D721Med (cell line): ENCODE measurements at places on chromosomes 13 and 19.

GRCh38 chr19:41591951-41592562, 16.1 kb downstream of the CEACAM21 start:
- no peak for DNase-seq

- DNase-seq = no peak
Measured at GRCh38 chr19:44734357-44734756, 14.2 kb upstream of the BCL3 start.

DNA sequence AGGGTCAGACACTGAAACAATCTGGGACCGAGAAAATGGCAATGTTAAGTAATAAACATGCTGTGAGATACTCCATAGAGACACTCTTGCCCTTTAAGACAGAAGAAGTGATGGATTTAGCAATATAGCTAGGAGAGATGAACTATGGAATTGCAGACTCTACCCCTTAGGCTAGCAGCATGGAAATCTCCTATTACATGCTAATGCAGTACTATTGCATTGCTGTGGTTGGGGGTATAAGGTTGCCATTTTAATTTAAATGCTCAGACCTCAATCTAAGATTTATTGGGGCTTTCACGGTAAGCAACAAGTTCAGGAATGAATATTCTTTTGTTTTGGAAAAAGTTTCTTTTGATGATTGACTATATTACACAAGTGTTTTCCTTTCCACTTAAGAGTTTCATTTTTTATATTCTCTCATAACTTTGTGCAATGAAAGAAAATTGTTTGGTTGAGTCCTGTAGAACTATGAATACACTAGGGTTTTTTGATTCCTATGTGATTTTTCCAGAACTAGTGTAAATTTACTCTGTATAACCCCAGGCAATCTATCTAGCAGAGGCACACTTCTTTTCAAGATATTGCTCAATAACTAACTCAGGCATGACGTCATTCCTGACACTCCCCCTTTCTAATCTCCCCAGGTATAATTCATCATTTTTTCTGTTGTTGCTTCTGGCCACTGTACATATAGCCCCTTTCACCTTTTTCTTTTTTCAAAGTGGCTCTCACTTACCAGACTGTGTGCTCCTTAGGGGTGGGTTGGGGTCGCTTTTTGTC, 394.7 kb upstream of the KLF12 start:
- DNase-seq = no peak

DNA sequence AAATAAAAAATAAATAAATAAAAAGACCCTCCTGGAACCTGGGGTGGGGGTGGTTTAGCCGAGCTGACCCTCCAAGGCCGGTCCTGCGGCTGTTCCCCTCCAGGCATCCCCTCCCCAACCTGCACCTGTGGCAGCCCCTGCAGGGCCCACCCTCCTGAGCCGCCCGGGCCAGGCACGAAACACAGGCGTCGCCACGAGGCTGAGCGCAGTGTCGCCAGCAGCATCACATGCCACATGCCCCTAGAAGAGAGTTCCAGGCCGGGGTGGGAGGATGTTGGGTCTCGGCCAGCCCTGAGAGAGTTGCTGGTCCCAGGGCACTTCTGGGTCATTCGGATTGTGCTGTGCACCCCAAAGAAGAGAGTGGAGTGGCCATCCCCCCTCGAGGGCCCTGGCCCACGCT, 82.0 kb downstream of the KDM4B start:
- no peak for DNase-seq

- DNase-seq = no peak
Measured at GRCh38 chr19:49333811-49334288, 1.4 kb upstream of the CD37 start.

- no peak for DNase-seq
Measured at GRCh38 chr13:75864718-75865117, 228.6 kb downstream of the LMO7 start.

- DNase-seq = no peak
Measured at GRCh38 chr13:84399320-84400085, 517.2 kb upstream of the SLITRK1 start.

GRCh38 chr19:56360841-56361240, 32.5 kb downstream of the ZNF582 start:
- DNase-seq = no peak

DNA sequence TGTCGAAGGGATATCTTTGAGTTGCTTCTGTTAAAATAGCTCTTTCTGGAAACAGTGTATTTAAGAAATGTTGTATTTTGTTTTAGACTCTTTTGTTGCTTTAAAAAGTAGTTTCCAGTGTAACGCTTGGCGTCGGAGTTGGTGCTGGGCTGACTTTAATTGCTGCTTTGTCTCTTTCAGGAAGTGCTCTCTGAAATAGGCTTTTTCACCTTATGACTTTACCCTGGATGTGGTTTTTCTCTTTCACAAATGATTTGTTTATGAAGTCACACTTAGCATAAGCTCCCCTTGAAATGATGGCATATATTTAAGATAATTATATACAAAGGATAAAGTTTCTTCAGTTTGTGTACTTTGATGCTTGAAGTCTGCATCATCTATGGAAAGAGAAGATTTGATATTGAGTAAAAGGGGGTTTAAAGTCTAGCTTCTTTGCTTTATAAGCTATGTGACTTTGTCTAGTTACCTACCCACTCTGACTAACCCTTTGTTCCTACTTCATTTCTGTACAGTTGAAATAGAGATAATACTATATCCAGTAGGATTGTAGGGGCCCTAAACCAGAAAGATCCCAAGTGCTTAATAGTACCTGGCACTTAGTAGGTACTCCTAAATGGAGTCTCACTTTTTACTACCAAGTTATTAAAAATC, at the start of gene GPR18:
GPR18 (minus strand) TSS at position 170 of the 651 bp plus-strand sequence. CDS start 2,507 bp downstream, outside the sequence.
- DNase-seq = no peak

GRCh38 chr19:7456964-7457541, 31.8 kb downstream of the PEX11G start:
- DNase-seq = no peak

DNA sequence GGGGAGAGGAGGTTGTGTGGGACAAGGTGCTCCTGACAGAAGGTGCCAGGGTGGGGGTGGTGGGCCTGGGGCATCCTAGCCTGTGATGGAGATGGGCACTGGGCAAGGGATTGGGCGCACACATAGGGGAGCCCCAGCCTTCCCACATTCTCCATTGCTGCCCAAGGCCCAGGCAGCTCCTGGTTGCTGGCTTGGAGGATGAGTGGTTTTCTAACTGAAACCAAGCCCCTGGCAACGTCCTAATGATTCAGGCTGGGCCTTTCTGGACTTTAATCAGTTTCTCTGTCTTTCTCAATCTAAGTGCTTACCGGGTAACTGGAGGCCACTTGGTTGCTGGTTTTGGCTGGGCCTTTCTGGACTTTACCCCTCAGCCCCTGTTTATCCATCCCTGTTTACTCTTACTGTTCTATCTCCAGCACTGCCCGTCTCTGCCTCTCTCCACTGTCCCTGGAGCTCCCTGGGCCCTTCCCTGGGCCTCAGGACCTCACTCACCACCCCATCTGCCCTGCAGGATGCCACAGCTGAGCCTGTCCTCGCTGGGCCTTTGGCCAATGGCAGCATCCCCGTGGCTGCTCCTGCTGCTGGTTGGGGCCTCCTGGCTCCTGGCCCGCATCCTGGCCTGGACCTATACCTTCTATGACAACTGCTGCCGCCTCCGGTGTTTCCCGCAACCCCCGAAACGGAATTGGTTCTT, 354 bp downstream of the CYP4F3 start:
- DNase-seq = no peak

DNA sequence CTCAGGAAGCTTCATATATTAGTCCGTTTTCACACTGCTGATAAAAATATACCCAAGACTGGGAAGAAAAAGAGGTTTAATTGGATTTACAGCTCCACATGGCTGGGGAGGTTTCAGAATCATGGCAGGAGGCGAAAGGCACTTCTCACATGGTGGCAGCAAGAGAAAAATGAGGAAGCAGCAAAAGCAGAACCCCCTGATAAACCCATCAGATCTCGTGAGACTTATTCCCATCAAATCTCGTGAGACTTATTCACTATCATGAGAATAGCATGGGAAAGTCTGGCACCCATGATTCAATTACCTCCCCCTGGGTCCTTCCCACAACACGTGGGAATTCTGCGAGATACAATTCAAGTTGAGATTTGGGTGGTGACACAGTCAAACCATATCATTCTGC, 23.1 kb downstream of the FLT3 start:
- no peak for DNase-seq

DNA sequence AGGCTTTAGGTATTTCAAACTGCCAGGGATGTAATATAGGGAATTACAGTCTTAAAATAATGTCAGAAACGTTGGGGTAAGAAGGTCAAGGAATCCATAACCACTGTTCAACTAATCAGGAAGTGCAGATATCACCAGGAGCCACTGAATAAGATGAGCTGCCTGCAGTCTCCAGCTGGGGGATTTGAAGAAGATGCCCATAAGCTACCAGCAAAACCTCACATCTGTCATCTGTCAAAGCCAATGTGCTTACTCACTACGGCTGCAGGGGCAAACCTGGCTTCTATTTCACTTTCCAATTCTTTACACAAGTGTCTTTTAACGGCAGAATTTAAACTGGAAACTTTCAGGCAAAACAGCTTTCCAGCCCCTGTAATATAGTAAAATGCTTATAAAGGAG, 1410.1 kb upstream of the ATXN8OS start:
- DNase-seq = no peak

- no peak for DNase-seq
Measured at GRCh38 chr19:8592231-8593009, 15.2 kb upstream of the MYO1F start.

- DNase-seq = no peak
Measured at GRCh38 chr19:35775046-35775297, 392 bp upstream of the ARHGAP33 start.

DNA sequence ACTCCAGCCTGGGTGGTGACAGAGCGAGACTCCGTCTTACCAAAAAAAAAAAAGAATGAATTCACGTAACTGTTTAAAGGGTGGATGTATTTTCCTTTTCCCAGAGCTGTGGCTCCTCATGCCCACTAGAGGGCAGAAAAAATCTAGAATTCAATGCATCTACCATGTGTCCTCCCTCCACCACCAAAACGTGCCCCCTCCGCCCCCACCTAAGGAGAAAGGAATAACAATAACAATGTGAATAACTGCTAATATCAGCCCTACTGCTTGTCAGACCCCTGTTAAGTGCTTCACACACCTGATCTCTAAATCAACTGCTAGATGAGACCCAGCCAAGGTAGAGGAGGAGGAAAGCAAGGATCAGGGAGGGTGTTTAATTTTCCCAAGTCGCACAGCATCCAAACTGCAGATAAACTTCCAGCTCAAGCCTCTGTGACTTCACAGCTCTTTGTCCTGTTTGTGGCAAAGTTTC, 20.2 kb upstream of the PNMA8B start:
- no peak for DNase-seq

GRCh38 chr13:49308097-49308875, 60.6 kb downstream of the CDADC1 start:
- no peak for DNase-seq

GRCh38 chr19:46328079-46328478, 18.8 kb upstream of the PPP5C start:
- no peak for DNase-seq

- peak; percentile 23 for DNase-seq
Measured at GRCh38 chr13:35765366-35765765, 288.9 kb upstream of the MAB21L1 start.

GRCh38 chr19:28472843-28473242, 740.1 kb downstream of the UQCRFS1 start:
- DNase-seq = no peak

DNA sequence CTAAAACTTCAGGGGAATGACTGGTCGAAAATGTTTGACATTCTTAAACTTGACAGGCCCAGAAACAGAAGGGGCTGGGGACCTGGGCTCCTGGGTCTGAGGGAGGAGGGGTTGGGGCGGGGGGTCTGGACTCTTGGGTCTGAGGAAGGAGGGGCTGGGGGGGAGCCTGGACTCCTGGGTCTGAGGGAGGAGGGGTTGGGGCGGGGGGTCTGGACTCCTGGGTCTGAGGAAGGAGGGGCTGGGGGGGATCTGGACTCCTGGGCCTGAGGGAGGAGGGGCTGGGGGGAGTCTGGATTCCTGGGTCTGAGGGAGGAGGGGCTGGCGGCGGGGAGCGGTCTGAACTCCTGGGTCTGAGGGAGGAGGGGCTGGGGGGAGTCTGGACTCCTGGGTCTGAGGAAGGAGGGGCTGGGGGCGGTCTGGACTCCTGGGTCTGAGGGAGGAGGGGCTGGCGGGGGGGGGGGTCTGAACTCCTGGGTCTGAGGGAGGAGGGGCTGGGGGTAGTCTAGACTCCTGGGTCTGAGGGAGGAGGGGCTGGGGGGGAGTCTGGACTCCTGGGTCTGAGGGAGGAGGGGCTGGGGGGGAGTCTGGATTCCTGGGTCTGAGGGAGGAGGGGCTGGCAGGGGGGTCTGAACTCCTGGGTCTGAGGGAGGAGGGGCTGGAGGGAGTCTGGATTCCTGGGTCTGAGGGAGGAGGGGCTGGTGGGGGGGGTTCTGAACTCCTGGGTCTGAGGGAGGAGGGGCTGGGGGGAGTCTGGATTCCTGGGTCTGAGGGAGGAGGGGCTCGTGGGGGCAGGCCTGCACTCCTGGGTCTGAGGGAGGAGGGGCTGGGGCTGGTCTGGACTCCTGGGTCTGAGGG, 5.5 kb upstream of the KLK6 start:
- no peak for DNase-seq

DNA sequence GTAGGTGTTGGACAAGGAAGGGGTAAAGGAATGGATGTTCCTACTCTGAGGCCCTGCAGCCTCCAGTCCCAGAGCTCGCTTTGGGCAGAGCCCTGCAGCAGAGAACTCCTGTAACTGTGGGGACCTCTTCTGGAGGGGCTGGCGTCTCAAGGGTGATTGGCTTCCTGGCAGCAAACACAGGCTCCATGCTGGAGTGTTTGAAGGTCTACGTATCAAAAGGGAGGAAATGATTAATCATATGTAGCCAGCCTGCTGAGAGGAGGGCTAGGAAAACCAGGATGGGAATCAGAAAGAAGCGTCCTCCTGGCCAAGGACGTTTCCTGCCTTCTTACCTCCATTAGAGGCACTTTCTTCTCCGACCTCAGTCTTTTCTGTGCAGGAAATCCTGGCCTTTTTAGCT, 208.5 kb downstream of the TSHZ3 start:
- DNase-seq = no peak

DNA sequence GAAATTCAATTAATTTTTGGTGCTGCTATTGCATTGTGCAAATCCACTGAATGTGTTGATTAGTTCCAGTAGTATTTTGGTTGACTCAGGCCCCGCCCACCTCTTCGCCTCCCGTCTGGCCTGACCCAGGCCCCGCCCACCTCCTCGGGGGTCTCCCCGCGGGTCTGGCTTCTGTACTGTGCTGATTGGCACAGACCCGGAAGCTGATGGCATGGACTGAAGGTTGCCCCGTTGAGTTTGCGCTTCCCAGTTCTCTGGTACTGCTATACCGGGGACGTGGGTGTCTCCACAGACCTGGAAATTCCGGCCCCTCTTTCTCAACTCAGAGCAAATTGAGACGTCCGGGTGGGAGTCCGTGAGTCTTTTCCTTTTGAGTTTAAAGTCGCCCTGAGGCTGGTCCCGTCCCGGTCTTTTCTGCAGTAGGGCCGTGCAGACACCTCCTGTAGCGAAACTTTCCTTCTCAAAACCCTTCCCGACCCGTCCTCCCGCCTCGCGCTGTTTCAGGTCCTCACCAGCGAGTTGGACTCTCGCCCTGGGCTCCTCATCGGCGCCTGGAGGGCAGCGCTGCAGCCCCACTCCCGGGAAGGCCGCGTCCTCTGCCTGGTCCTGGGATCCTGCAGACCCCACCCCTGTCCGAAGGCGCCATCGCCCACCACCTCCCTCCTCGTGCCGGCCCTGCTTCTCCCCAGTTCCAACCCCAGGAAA, 14.8 kb downstream of the ZNF701 start:
- no peak for DNase-seq

GRCh38 chr19:7395360-7396066, 46.8 kb downstream of the ARHGEF18 start:
- DNase-seq = no peak
